ENCODE measurements at places on chromosomes 5 and 9.

DNA sequence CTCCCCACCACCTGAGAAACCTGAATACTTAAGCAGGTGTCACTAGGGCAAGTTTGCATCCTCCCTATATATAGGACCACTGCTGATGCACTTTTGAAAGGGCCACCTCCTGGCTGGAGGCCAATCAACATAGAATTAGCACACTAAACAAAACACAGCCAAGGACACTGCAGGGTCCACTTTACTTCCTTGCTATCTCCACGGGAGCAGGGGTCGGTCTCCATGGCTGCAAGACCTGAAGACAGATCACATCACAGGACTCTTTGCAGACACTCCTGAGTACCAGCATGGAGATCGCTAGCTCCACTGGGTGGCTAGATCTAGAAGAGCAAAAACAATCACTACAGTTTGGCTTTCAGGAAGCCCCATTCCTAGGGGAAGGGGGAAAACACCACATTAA, 72.3 kb downstream of the C9orf153 start:
- DNase-seq: no peak

- DNase-seq: no peak
Measured at GRCh38 chr5:127086589-127086988, 13.3 kb upstream of the C5orf63 start.

GRCh38 chr9:74498621-74499095, 1.5 kb downstream of the RORB start:
- DNase-seq: no peak

GRCh38 chr9:121277518-121278295, 9.7 kb downstream of the GSN start:
- no peak for DNase-seq

DNA sequence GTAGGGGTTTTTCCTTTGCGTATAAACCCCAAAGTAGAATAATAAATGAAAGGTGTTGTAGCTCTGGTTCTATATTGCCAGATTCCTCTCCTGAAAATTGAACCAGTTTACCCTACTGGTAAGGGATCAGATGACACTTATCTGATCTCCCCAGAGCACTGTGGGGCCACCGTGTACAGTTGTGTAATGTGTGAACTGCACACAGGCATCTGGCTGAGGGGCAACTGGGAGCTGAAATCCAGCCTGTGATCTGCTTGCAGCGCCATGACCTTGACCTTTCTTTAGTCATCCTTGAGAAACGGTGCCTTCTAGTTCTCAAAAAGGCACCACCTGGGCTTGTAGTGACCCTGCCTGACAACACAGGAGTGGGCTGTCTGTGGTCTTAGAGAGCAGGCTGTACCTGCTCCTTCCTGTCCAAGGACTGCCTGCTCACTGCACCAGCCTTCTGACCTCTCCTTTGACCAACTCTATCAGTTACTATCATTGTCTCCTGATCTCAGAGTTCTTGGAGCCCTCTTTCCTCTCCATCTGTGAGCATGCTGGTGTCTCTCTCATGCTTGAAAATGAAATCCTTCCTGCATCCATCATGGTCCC, 40.2 kb downstream of the PDE6A start:
- DNase-seq: no peak

GRCh38 chr5:152631221-152631620, 226.1 kb upstream of the NMUR2 start:
- DNase-seq: no peak

- DNase-seq: no peak
Measured at GRCh38 chr5:137316346-137316736, 182.8 kb downstream of the SPOCK1 start.
